ENCODE measurements at places on chromosomes 1 and 21.

DNA sequence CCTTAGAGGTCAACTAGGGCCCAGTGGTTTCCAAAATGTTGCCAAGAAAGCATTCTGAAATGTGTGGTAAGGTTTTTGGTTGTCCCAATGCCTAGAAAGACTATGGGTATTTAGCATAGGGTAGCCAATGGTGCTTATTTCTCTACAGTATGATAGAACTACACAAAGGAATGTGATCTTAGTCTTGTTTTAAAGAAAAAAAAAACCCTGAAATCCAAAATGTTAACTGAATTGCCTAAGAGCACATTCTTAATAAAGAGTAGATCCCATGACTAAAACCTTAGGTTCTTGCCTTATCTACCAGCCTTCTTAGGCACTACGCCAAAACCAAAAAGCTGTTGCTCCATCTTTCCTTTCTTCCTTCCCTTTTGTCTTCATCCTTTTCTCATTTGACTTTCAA is 428.2 kb downstream of the MRPL39 start:
- DNase-seq, result no peak

DNA sequence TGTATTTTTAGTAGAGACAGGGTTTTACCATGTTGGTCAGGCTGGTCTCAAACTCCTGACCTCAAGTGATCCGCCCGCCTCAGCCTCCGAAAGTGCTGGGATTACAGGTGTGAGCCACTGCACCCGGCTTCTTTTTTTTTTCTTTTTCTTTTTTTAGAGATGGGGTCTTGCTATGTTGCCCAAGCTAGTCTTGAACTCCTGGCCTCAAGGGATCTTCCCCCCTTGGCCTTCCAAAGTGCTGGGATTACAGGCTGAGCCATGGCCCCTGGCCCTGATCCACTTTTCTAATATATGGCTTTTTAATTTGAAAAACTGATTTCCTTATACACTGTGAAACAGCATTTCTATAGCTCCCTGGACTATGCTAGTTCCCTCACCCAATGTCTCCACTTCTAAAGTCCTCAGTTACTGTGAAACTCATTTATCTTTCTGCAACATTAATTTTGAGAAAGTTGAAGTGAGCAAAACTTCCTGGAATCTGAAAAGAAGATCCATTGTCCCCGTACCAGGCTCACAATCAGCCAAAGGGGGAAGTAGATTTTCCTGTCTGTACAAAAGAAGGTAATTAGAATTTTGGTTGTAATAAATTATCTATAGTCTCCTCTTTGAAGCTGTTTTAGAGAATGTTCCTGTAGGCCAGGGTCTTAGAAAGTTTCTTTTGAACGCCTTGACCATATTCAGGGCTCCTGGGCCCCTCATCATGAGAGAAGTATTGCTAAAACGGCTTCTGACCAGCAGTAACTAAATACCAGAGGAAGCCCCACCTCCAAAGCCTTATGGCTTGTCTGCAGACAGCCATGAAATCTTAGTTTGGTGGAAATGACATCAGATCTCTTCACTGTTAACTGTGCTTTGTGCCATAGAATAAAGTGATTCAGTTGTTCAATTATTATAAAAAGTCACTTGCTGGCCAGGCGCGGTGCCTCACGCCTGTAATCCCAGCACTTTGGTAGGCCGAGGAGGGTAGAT is 34.9 kb downstream of the DEGS1 start:
- no peak for DNase-seq

GRCh38 chr1:211944733-211945500 is 90.4 kb downstream of the INTS7 start:
- DNase-seq, result no peak

- DNase-seq, result no peak
Observed at GRCh38 chr1:178543290-178543607, 30.3 kb downstream of the TEX35 start.

DNA sequence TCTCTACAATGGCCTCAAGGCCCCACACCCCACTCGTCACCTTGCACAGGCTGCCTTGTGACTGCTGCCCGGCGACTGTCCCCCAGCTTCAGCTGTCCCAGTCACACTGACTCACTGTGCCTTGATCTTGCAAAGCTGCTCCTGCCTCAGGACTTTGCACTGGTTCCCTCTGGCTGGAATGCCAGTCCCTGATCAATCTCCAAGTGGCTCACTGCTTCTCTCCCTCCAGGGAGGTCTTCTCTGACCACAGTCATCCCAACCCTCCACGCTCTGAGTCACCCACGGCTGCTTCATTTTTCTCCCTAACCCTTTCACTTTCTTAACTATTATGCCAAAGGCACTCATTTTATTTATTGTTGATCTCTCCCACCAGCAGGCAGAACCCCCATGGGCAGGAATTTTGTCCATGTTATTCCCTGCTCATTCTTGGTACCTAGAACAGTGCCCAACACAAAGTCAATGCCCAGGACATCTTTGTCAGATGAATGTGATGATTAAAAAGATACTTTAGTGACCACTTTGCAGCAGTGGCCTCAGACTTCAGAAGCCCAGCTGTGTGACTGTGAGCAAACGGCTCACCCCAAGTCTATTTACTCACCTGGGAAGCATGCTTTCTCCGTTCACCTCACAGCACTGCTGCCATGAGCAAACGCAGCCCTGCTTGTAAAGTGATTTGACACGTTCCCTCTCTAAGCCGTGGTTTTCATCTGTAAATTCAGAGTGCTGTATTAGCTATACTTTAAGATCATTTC is 53.4 kb downstream of the ZBTB18 start:
- no peak for DNase-seq

DNA sequence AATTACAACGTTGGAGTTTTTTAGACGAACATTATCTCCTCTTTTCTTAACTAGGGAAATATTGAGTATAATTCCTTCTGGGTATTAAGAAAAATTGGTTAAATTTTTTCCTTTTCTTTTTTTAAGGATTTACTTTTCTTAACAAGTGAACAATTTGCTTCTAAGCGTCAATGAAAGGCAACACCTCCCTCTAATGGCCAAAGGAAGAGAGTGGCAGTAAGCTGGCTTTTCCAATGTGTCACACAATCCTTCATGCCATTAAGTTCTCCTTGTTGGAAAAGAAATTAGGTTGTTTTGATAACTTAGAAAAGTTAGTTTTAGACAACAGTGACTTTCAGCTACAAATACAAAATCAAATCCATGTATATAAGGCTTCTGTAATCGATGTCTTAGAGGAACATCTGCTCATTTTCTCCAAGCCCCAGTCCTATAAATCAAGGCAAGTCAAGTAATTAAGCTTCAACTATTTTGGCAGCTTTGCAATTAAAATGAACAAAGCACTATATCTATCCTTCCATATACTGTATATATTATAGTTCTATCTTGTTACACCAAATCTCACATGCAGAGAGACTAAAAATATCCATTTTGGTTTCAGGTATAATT is 62.8 kb downstream of the EDEM3 start:
- peak; percentile 18 for DNase-seq

- DNase-seq, result no peak
Observed at GRCh38 chr1:231187571-231187970, 25.7 kb downstream of the TRIM67 start.

DNA sequence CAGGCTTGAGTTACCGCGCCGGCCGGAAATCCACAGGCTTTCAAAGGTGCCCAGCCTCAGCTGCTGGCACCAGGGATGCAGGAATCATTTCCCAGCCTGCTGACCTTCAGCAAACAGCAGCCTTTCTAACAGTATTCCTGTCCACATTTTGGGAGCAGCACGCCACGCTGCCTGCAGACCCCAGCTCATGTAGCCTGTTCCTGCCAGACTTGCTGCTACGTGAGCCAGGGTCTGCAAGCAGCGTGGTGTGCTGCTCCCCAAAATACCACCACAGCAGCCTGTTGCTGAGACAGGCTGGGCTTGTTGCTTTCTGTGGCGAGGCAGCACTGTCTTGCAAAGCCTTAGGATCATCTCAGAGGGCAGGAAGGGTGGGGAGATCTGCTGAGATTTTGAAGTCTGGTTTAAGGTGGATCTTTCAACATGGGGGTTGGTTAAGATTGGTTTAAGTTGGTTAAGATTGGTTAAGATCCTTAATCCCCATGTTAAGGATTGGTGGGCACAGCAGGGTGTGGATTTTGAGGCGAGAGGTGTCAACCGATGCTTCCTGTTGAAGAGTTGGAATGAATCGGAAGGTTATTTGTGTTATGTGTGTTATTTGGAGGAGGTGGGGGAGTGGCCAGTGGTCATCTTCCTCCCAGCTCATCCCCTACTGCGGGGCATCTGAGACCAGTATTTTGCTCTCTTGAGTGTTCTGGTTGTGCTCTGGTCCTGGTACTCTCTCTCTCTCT is 12.9 kb downstream of the FAAH start:
- DNase-seq, result no peak

DNA sequence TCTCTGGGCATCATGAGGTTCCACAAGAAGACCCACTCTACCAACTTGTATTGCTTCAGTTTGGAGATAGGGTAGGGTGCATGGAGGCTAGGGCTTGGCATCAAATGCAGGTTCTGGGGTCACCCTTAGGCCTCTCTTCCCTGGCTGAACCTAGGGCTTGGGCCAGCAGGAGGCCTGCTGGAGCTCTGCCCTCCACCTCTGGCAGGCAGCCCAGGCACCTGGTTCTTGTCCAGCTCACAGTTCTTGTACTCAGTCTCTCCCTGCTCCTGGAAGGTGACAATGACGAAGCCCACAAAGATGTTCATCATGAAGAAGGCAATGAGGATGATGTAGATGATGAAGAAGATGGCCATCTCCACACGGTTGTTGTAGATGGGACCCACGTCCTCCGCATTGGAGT is 37.5 kb upstream of the KIF21B start:
- no peak for DNase-seq

DNA sequence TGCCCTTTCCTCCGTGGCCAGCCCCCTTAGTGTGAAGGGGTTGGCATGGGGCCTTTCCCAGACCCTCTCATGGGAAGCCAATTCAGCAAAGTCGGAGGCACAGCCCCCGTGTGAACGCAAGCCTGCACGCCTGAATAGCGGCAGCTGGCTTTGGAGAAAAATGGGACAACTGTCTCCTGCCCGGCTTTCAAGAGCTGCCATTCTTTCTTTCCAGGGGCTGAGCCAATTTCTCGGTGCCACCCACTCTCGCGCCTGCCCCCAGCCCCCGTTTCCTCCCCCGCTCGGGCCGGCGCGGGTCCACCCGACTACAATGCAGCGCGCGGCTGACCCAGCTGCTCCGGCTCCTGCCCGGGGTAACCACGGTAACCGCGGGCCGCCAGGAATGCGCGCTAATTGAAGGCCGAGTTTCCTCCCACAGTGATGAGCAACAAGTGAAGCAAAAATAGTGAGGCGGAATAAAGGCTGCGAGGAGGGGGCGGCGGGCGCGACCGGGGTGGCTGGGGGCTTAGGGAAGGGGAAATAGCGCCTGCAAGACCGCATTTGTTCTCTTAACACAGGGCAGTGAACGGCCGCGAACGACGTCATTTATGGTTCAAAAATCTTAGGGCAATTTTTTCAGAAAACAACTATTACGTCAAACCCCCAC is 27.8 kb downstream of the ILDR2 start:
- peak; percentile 75 for DNase-seq

- no peak for DNase-seq
Observed at GRCh38 chr1:241658081-241658793, 6.2 kb downstream of the WDR64 start.

DNA sequence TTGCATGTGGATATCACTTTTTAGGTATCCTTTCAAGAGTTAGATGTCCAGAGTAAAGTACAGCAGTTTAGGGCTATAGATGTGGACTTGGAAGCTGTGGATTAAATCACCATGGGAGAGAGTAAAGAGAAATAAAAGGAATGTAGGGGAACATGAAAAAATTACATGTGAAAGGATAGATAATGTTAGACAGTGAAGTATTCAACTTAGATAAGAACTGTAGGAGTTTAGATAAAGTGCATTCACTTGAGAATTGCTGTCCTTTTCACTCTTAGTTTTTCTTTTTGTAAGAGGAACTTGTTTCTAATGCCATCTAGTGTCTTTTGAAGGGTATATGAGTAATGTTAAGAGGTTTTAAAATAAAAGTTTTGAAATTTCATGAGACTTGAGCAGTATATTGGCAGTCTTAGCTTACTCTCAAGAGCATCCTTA is 40.1 kb downstream of the MAST2 start:
- DNase-seq, result no peak

- peak; percentile 91 for DNase-seq
Observed at GRCh38 chr1:67646145-67647035, 38.6 kb upstream of the GADD45A start.

DNA sequence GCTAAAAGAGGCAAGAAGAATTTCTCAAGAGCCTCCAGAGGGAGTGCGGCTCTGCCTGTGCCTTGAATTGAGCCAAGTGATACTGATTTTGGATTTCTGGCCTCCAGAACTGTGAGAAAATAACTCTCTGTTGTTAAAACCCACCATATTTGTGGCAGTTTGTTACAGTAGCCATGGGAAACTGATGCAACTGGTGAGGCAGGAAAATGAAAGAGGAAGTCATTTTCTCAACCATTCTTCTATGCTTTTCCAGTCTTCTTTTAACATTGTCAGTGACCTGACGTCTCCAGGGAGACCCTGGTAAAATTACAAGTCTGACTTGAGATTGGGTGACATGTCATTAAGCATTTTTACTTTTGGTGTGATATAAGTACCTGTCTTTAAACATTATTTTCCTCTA is 5.8 kb downstream of the OR6P1 start:
- no peak for DNase-seq

GRCh38 chr1:31786366-31787060 is 22.4 kb upstream of the ADGRB2 start:
- DNase-seq, result peak; percentile 72

GRCh38 chr1:50633465-50633864 is 210.2 kb upstream of the DMRTA2 start:
- DNase-seq, result no peak

DNA sequence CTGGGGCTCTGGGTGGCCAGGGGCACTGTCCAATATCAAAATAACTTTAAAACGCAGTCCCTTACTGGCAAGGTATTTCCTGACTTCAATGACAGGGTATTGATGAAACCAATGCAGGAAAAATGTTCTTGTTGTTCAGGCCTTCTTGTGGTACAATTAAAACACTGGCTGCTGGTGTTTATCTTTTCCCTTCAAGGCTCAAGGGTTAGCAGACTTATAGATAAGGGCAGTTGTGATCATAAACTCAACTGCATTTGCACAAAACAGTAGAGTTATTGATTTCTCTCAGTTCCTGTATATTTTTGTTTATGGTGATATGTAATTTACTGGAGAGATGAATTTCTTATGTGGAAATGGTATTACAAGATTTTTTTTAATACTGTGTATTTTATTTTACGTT is 2.7 kb upstream of the CD84 start:
- no peak for DNase-seq

All from COR-L47 (cell line).